ENCODE measurements at places on chromosomes 7 and 10.

GRCh38 chr10:11986593-11987216 lies 55.9 kb downstream of the UPF2 start:
- peak; percentile 55 for DNase-seq

DNA sequence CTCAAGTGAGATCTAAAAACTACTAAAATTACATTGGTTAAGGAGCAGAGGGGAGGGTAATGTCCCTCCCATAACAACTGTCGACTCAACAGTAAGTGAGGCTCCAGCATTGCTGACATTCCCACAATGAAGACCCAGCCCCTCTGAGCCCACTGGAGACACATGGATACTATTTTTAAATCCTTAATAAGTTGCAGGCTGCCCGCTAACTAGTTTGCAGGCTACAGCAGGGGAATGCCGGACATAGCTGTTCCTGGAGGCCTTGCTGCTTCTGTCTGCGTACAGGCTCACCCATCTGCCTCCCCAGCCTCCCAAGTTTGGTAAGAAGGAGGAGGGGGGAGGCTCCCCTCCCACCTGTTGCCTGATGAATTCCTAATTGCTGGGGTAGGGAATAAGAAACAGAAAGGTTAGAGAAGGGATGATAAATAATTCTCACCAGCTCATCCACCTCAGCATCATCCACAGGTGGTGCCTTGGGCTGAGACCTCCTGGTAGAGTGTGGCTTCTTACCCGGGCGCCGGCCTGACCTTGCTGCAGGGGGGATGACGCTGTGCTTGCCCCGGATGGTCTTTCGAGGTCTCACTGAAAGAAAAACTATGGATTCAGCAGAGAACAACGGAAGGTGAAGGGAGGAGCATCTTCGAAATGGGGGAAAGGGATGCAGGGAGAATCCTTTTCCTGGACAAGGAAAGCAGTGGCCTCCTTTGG lies 10.1 kb downstream of the FZD9 start:
- DNase-seq: no peak

DNA sequence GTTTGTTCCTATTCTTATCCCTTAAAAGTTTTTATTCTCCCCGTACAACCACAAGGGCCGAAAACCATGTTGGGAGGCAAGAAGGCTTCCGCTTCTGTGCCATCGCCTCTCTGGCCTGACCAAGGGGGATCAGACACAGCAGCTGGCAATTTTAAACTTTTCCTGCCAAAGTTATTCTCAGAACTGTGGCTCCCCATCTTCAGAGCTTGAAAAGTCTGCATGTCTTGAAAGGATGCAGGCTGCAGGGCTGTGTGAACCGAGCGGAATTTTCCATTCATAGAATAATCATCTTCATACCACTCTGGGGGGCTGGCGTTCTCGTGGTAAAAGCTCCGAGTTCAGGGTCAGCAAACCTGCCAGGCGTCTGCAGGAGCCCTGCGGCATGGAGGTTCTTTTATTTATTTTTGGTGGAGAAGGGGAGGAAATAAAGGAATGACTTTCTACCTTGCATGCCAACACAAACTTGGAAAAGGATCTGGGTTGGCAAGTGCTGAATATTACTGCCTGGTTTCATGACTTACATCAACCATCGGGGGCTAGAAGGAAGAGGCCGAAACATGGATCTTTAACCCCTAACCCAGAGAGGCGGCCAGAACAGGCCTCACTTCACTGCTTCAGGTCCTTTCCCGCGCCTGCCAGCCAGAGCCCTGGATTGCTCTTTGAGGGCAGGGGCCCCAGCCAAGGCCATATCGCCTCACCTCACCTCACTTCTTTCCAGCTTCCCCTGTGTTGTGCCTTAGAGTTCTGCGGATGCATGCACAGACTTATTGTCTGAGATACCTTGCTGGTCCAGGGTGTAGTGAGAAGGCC lies 3.0 kb upstream of the NANOS1 start:
- DNase-seq: no peak

GRCh38 chr7:146720195-146720594 lies 603.6 kb downstream of the CNTNAP2 start:
- DNase-seq: no peak

- no peak for DNase-seq
These were observed 55.8 kb upstream of the LANCL2 start for GRCh38 chr7:55309040-55309991.

- no peak for DNase-seq
These were observed 237.4 kb downstream of the ELMO1 start for GRCh38 chr7:37211097-37211880.

DNA sequence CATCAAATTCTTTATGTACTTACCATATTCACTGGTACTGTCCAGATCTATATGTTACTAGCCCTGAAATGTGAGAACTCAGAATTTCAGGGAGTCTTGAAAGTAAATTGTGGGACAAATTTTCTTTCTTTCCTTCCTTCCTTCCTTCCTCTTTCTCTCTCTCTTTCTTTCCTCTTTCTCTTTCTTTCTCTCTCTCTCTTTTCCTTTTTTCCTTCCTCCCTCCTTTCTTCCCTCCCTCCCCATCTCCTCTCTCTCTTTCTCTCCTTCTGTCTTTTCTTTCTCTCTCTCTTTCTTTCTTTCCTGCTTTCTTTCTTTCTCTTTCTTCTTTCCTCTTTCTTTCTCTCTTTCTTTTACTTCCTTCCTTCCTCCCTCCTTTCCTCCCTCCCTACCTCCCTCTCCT lies 257.4 kb upstream of the CSTF2T start:
- DNase-seq: no peak

GRCh38 chr10:44745920-44746319 lies 165.2 kb upstream of the TMEM72 start:
- no peak for DNase-seq

- DNase-seq: no peak
These were observed 50.1 kb upstream of the LMTK2 start for GRCh38 chr7:98056580-98056979.

- DNase-seq: no peak
These were observed 71.7 kb downstream of the DNAJB6 start for GRCh38 chr7:157408258-157409101.

DNA sequence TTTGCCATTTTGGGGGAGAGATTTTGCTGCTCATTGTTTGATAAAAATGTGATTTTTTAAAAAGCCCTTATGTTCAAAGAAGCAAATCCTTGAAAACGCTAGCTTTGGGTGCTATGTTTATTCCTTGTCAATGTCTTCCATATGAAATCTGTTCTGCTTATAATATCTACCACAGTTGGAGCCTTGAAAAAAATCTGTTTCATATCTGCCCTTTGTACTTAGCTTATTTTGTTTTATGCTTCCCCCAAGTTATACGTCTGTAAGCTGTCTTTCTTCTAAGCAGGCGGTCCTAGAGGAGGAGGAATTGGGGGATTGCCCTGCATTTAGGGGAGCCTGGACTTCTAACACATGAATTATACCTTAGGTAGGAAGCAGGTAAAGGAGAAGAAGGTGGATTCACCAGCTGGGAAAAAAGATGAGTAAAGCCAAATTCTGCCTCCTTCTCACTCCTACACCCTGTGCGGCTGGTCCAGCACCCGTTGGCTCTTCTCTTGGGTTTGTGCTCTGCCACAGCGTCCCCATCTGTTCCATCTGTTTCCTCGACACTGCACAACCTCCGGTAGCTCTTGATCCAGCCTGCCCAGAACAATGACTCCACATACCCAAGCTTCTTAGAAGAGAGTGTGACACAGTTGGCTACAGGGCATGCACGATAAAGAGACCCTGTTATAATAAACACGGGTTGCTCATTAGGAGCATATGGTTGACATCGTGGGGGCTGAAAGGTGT lies 31.9 kb upstream of the NEUROD6 start:
- no peak for DNase-seq

DNA sequence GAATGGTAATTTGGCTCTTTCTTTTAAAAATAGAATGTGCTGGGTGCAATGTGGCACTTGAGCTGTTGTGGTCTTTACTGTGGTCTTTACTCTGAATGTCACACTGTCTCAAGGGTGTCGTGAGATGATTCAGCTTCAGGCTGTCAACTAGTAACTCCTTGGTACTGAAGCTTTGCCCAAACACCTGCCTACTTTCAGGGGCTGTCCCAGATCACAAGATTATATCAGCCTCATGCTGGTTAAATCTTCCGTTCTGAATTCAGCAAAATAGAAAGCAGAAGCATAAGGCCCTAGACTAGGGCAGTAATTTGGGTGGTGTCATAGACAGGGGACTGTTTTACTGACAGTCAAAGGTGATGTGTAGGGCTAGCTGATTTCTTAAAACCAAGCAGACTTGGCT lies 110.9 kb downstream of the BAMBI start:
- DNase-seq: no peak

GRCh38 chr7:98520356-98520951 lies 96.6 kb upstream of the NPTX2 start:
- DNase-seq: no peak

GRCh38 chr7:7176406-7177043 lies 5.8 kb upstream of the C1GALT1 start:
- peak; percentile 80 for DNase-seq

GRCh38 chr10:114869520-114869892 lies 47.9 kb downstream of the FHIP2A start:
- DNase-seq: no peak

DNA sequence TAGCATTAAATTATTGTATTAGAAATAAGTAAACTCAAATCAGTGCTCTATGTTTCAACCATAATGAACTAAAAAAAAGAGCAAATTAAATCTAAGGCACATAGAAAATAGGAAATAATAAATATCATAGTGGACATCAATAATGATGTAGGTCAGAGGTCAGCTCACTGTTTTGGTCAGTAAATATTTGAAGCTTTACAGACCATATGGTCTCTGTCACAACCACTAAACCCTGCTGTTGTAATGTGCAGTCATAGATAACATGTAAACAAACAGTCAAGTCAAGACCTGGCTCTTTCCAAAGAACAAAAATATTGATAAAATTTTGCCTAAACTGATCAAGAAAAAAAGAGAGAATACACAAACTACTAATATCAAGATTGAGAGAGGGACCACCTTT lies 615.0 kb downstream of the SH2D4B start:
- DNase-seq: no peak

DNA sequence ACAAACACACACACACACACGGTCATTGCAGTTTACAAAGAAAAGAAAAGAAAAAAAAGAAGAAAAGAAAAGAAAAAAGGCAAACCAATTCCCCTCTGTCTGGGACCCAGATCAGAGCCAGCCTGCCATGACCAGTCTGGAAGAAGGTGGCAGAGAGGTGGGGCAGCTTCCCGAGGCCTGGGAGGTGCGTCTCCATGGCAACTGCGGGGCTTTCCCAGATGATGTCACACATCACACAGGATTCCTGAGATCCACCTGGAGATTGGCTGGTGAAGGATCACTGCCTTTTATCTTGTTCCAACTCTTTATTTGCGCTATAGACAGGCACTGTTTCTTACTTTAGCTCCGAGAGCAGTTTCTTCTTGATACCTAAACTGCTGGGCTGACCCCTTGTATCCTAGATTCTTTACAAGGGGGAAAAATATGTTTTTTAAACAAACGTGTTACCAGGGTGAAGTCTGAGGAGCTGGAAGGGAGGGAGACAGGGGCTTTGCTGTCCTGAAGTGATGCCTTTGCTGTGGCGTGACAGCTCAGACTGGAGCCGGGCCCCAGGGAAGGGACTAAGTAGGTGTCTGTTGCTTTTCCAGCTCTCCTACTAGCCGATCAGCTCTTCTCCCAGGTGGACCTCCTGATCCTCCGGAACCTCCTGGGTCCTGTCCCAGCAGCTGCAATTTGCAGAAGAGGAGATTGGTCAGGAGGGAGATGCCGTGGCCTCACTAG lies 298.5 kb downstream of the KLF6 start:
- DNase-seq: no peak

- no peak for DNase-seq
These were observed 1.8 kb upstream of the PDGFA start for GRCh38 chr7:521221-522070.

GRCh38 chr10:77798940-77799339 lies 127.6 kb downstream of the DLG5 start:
- DNase-seq: no peak

- DNase-seq: no peak
These were observed 3.9 kb upstream of the ATP6V0E2 start for GRCh38 chr7:149869867-149870266.

- DNase-seq: no peak
These were observed 70.2 kb downstream of the PRTFDC1 start for GRCh38 chr10:24882047-24882698.

DNA sequence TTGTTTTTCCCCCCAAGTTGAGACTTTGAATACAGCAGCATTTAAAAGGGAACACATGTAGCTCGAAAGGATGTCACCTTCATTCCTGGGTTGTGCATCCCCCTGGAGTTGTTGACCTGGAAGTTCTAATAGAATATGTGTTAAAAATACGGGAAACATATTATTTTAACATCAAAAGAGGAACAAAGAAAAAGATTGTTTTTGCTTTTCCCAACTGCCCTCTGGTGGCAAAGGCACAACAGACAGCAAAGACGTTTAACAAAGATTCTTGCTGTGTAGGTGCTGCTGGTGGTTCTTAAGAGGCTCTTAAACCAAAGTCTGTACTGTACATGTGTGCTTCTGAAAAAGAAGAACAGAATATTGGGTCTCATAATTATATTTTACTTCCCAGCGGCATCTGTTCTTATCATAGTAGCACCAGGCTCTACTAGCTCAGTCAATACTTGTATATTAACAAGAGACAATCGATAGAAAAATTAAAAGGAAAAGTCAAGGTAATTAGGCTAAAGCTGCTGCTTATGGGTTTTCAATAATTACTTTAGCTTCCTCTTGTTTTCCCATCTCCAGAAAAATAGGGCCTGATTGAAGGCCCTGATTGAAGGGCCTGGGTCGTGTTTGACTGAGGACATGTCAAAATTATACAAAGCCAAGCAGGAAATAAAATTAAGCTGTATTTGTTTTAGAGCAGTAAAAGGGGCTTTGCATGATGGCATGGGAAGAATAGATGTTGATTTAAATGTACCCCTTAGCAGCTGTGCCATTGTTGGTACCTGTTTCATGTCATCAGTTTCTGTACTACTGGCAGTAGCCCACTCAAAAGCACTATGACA lies 384.2 kb upstream of the LRGUK start:
- DNase-seq: peak; percentile 18

DNA sequence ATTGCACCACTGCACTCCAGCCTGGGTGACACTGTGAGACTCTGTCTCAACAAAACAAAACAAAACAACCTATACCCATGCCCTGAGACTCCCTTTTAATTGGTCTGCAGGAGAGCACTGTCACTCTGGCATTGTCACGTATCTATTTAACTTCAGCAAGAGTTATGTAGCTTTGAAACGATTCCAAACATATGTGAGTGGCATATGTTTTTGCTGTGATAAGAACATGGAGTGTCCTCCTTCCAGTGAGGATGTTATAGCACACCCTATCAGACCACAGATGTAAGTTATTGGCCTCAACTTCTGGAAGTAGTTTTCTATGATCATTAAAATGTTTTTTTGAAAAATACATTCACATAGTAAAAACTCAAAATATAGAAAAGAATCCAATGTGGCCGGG lies 15.5 kb upstream of the DNAJC12 start:
- no peak for DNase-seq

DNA sequence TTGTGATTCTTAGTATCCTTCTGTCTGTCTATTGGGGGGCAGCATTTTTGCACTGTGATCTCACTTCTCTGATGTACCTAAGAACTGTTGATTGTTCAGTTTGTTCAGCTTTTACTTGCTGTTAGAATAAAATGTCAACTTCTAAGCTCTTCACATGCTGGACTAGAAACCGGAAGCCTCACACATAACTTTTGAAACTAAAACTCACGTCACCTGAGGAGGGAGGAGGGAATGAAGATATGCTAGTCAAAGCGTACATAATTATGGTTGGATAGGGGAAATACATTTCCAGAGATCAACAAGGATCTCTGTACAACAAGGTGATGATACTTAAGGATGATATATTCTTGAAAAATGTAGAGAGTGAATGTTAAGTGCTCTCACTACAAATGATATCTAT lies 609.7 kb downstream of the INHBA start:
- no peak for DNase-seq

- DNase-seq: no peak
These were observed 429.9 kb downstream of the SORCS3 start for GRCh38 chr10:105070952-105071351.

All from Panc1 (cell line).